Regular cardiac myocyte (primary cell): ENCODE measurements at places on chromosomes 12 and 14. TPM values are rescaled to one million over a fixed set of nuclear protein-coding genes. Genes with fewer than 3 reads are reported as not detected.

SLC5A8 gene
- total RNA-seq = under 0.01 TPM in 1 of 2 replicates, not detected in the other

PROX2 gene
- total RNA-seq = not detected in 2 replicates

FGF23 gene
- total RNA-seq = under 0.01 TPM in 1 of 2 replicates, not detected in the other

KRT77 gene
- total RNA-seq = not detected in 2 replicates

LRIG3 gene
- total RNA-seq = 14.6 and 18.3 TPM in 2 replicates

ADAMTS20 gene
- not detected in 2 replicates for total RNA-seq

ACSS3 gene
- 6.3 and 20.0 TPM in 2 replicates for total RNA-seq

GARIN6 gene
- not detected in 2 replicates for total RNA-seq

SMARCC2 gene
- 33.0 and 36.0 TPM in 2 replicates for total RNA-seq

OR4N2 gene
- total RNA-seq = not detected in 2 replicates

SLC4A8 gene
- total RNA-seq = 0.56 and 1.3 TPM in 2 replicates

LTBP2 gene
- 156 and 186 TPM in 2 replicates for total RNA-seq

A2M gene
- 3.3 and 11.8 TPM in 2 replicates for total RNA-seq

NGB gene
- total RNA-seq = not detected in 2 replicates

CAPZA3 gene
- not detected in 2 replicates for total RNA-seq

SLC17A8 gene
- total RNA-seq = not detected in 2 replicates

ZC2HC1C gene
- total RNA-seq = 0.85 and 0.96 TPM in 2 replicates

FGF6 gene
- total RNA-seq = not detected in 2 replicates

BEST3 gene
- under 0.01 and 0.28 TPM in 2 replicates for total RNA-seq

ESRRB gene
- total RNA-seq = not detected in 2 replicates

PAWR gene
- 33.2 and 57.5 TPM in 2 replicates for total RNA-seq

DNAJC22 gene
- total RNA-seq = 1.7 and 2.5 TPM in 2 replicates

ZFHX2 gene
- under 0.01 and 0.56 TPM in 2 replicates for total RNA-seq

PLEKHH1 gene
- total RNA-seq = 0.38 and 0.56 TPM in 2 replicates

TOMM20L gene
- not detected in 2 replicates for total RNA-seq

WNT1 gene
- not detected in 2 replicates for total RNA-seq

CCNB1IP1 gene
- total RNA-seq = 27.6 and 60.9 TPM in 2 replicates

MYRFL gene
- total RNA-seq = under 0.01 TPM in 2 replicates

CDH24 gene
- total RNA-seq = 6.2 and 10.2 TPM in 2 replicates

ZBTB25 gene
- total RNA-seq = 4.0 and 7.6 TPM in 2 replicates

RAP1B gene
- 191 and 351 TPM in 2 replicates for total RNA-seq

MRPL42 gene
- 67.4 and 87.2 TPM in 2 replicates for total RNA-seq

EPYC gene
- not detected in 2 replicates for total RNA-seq

DTX1 gene
- total RNA-seq = under 0.01 and 0.28 TPM in 2 replicates

P2RX7 gene
- total RNA-seq = under 0.01 and 1.1 TPM in 2 replicates

SMCO2 gene
- not detected in 2 replicates for total RNA-seq

SLC6A13 gene
- 0.19 and 0.28 TPM in 2 replicates for total RNA-seq

VRTN gene
- not detected in 2 replicates for total RNA-seq

CCDC197 gene
- not detected in 2 replicates for total RNA-seq

TMBIM4 gene
- 78.9 and 92.8 TPM in 2 replicates for total RNA-seq

CEBPE gene
- not detected in 2 replicates for total RNA-seq

HOXC9 gene
- under 0.01 TPM in 1 of 2 replicates, not detected in the other for total RNA-seq

HELB gene
- total RNA-seq = 3.5 and 4.5 TPM in 2 replicates

SCNN1A gene
- 0.58 and 1.4 TPM in 2 replicates for total RNA-seq

SELPLG gene
- total RNA-seq = 0.85 and 1.3 TPM in 2 replicates

TAS2R8 gene
- total RNA-seq = under 0.01 TPM in 1 of 2 replicates, not detected in the other

MYG1 gene
- 38.6 and 50.0 TPM in 2 replicates for total RNA-seq

MMP19 gene
- total RNA-seq = 2.5 and 7.3 TPM in 2 replicates

OR9K2 gene
- not detected in 2 replicates for total RNA-seq

DAO gene
- total RNA-seq = not detected in 2 replicates

RNASE3 gene
- total RNA-seq = not detected in 2 replicates

AEBP2 gene
- total RNA-seq = 22.8 and 27.1 TPM in 2 replicates

DPPA3 gene
- total RNA-seq = not detected in 2 replicates

FAR2 gene
- 14.4 and 17.4 TPM in 2 replicates for total RNA-seq
